ENCODE measurements at places on chromosomes 2 and 18. TPM values are rescaled to one million over a fixed set of nuclear protein-coding genes. Genes with fewer than 3 reads are reported as not detected.

NYAP2 gene
- total RNA-seq, result under 0.01 TPM

RND3 gene
- 100.0 TPM for total RNA-seq

IL18R1 gene
- total RNA-seq, result 5.1 TPM

SLC8A1 gene
- 3.6 TPM for total RNA-seq

FAM237A gene
- total RNA-seq, result not detected

CIDEA gene
- total RNA-seq, result 4.3 TPM

GALR1 gene
- not detected for total RNA-seq

COL4A4 gene
- total RNA-seq, result 1.9 TPM

HTR2B gene
- total RNA-seq, result not detected

ST6GAL2 gene
- under 0.01 TPM for total RNA-seq

MEIS1 gene
- 26.4 TPM for total RNA-seq

DUSP2 gene
- total RNA-seq, result 11.1 TPM

SLC30A3 gene
- not detected for total RNA-seq

DIPK1C gene
- not detected for total RNA-seq

MC2R gene
- not detected for total RNA-seq

CXCR1 gene
- not detected for total RNA-seq

MTIF2 gene
- 43.6 TPM for total RNA-seq

AAK1 gene
- 16.6 TPM for total RNA-seq

POTEI gene
- not detected for total RNA-seq

IGFBP5 gene
- 3.4 TPM for total RNA-seq

MALT1 gene
- total RNA-seq, result 68.0 TPM

GTF2A1L gene
- not detected for total RNA-seq

G6PC2 gene
- total RNA-seq, result not detected

TACR1 gene
- not detected for total RNA-seq

TRAPPC8 gene
- total RNA-seq, result 32.5 TPM

NCKAP1 gene
- 332 TPM for total RNA-seq

AOX1 gene
- 4.7 TPM for total RNA-seq

STARD6 gene
- total RNA-seq, result not detected

ANKRD53 gene
- total RNA-seq, result under 0.01 TPM

TFCP2L1 gene
- total RNA-seq, result 18.5 TPM

REG1B gene
- total RNA-seq, result not detected

Data from tracheal epithelial cell (primary cell).